ENCODE measurements at places on chromosomes 1 and 21. TPM values are rescaled to one million over a fixed set of nuclear protein-coding genes. Genes with fewer than 3 reads are reported as not detected.

CNR2 gene
- not detected for total RNA-seq

- no peak for DNase-seq
These were observed 21.1 kb downstream of the FMO5 start for GRCh38 chr1:147204080-147204479.

DNA sequence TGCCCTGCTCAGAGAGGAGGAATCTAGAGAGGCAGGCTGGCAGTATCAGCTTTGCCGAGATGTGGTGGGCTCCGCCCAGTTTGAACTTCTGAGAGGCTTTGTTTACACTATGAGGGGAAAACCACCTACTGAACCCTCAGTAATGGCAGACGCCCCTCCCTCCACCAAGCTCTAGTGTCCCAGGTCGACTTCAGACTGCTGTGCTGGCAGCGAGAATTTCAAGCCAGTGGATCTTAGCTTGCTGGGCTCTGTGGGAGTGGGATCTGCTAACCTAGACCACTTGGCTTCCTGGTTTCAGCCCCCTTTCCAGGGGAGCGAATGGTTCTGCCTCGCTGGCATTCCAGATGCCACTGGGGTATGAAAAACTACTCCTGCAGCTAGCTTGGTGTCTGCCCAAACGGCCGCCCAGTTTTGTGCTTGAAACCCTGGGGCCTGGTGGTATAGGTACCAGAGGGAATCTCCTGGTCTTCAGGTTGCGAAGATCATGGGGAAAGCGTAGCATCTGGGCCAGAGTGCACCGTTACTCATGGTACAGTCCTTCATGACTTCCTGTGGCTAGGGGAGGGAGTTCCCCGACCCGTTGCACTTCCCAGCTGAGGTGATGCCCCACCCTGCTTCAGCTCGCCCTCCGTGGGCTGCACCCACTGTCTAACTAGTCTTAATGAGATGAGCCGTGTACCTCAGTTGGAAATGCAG is 43.6 kb downstream of the C21orf91 start:
- DNase-seq = no peak

DNA sequence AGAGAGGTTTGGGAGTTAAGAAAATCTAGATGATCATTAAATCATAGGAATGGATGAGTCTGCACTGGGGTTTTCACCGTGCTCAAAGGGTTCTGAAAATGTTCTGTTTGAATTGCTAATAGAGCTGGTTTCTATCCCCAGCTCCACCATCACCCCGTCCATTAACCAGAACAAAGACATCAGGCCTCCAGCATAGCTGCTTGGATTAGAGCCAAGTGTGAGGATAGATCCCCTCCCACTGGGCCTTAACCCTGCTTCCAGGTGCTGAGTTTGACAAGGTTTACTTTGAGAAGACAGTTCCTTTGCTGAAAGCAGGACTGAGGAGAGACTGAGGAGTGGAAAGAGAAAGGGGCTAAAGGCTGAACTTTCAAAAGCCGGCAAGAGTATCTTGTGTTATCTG is 48.3 kb downstream of the MPZL1 start:
- DNase-seq = no peak

DNA sequence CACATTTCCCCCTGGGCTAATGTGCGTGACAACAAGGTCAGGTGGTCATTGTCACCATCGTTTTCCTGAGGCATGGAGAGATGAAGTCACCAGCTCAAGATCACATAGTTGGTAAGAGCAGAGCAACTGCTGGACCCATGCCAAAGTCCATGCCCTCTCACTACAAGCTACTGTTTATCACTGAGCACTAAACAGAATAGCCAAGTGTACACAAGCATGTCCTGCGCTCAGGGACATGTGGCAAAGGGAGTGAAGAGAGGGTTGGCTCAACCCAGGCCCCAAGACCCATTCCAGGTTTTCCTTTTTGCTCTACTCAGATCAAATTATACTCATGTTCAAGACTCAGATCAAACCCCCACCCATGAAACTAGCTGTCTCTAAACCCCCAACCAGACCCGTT is 20.8 kb downstream of the LRRC52 start:
- DNase-seq = no peak

- DNase-seq = no peak
These were observed 389.5 kb upstream of the PROX1 start for GRCh38 chr1:213598263-213598662.

LRRN2 gene
- 3.7 TPM for total RNA-seq

DNA sequence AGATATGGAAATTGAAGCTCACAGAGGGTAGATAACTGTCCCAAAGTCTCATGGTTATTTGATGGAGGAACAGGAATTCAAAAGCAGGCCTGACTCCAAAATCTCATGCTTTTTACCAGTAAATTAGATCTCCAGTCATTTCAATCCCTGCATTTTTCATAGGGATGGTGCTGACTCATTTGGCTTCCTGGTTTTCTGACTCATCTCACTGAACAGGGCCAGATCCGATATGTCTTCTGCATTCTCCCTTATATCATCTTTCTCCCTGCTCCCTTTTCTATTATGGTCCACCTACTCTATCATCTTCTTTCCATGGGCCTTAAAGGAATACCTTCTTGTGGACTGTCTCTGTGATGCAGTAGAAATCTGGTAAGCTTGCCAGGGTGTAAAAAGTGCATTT is 187.2 kb downstream of the FGGY start:
- peak; percentile 64 for DNase-seq

Data from esophagus muscularis mucosa (tissue), 4 donors.